Stimulated activated CD8-positive, alpha-beta memory T cell treated with anti-CD3 and anti-CD28 coated beads, Interleukin-12 subunit alpha, Interleukin-12 subunit beta, amount 100 ng/mL, for 4 hours (primary cell): ENCODE measurements at places on chromosomes 4 and X.

GRCh38 chr4:100165809-100166208, 24.5 kb downstream of the DDIT4L start:
- no peak for DNase-seq

GRCh38 chrX:154793084-154793795, 12.0 kb downstream of the MPP1 start:
- no peak for DNase-seq

DNA sequence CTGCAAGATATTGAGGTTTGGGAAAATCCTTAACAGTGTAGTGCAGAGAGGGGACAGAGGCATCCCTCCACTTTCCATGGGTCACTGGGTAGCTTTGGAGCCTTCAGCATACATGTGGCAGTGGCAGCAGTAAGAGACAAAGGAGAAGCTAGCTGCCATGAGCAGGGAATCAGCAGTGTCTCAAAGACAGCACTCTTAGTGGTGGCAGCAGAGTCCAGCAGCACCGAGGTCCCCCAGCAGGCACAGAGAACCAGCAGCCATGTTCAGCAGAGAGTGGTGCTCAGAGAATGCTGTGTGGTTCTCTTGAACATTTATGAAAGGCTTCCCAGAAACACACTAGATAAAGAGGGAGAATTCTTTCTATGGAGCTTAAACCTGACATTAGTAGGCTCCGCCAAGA, 308.5 kb downstream of the CENPC start:
- no peak for DNase-seq

GRCh38 chr4:168528131-168528949, 31.5 kb downstream of the PALLD start:
- no peak for DNase-seq

DNA sequence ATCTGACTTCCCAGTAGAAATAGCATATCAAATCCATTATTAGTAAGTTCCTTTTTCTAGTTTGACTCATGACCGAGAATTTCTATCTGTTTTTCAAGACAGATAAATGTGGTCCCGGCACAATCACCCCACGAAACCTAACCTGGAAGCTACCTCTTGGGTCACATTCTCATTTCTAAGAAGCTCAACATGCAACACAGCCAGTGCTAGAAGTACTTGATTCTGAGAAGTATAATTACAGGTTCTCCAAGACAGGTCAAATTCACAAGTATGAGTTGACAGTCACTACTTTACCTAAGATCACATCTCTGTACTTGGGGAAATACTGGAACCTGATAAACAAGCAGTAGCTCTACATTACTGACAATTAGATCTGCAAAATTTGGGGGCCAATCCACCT, 54.0 kb upstream of the PLAC1 start:
- DNase-seq: no peak

DNA sequence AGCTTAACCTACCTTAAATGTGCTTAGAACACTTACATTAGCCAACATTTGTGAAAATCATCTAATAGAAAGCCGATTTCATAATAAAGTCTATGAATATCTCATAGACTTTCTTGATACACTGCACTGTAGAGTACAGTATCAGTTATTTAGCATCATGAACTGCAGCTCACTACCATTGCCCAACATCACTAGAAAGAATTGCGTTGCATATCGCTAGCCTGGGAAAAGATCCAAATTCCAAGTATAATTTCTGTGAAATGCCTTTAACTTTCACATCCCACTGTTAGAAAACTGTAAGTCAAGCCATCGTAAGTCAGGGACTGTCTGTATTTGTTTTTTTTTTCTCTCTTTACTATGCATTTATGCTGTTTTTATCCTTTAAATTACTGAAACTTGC, 918.6 kb upstream of the PABPC4L start:
- DNase-seq: no peak
